ENCODE measurements at places on chromosomes 13 and 19.

- peak; percentile 29 for DNase-seq
Observed at GRCh38 chr19:19224852-19225494, 13.2 kb downstream of the NCAN start.

DNA sequence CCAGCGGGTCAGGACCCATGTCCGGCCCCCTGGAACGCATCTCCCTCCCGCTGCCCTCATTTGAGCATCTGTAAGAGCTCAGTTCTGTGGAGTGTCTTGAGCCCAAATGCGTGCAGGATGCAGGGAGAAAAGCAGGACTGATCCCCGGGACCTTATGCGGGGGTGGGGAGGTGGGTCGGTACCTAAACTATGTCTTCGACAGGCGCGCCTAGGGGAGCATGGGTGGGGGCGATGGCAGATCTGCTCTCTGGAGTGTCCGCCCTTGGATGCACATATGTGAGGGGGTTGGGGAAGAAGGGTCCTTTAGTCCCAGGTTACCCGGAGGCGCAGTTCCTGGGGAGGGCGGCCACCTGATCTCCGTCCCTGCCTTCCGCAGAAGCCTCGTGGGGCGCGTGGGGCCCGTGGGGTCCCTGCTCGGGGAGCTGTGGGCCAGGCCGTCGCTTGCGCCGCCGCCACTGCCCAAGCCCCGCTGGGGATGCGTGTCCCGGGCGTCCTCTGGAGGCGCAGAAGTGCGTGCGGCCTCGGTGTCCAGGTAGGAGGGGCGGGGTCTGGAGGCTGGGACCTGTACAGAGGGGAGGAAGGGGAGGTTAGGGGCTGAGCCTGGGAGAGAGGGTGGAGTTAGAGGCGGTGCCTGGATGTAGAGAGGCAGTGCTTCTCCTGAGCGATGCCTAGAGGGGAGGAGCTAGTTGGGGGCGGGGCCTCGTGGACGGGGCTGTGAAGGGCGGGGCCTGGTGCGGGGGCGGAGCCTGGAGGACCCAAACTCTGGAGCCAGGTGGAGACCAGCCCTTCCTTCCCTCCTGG is 2.9 kb downstream of the CILP2 start:
- peak; percentile 2 for DNase-seq

DNA sequence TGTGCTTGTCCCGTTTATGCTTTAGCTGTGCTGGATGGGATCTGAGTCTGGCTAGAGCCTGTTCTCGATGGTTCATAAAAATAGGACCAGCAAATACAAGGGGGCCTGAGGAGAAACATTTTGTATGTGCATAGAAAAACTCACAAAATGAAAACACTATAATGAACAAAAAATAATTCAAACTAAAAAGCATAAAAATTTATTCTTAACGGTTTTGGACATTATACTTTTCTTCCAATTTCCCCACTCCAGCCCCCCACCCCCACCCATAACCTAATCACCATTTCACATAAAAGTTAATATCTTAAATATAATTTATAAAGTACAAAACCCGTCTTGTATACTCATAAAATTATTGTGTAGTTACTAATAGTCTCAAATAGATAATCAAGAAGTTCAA is 93.7 kb downstream of the MYCBP2 start:
- no peak for DNase-seq

DNA sequence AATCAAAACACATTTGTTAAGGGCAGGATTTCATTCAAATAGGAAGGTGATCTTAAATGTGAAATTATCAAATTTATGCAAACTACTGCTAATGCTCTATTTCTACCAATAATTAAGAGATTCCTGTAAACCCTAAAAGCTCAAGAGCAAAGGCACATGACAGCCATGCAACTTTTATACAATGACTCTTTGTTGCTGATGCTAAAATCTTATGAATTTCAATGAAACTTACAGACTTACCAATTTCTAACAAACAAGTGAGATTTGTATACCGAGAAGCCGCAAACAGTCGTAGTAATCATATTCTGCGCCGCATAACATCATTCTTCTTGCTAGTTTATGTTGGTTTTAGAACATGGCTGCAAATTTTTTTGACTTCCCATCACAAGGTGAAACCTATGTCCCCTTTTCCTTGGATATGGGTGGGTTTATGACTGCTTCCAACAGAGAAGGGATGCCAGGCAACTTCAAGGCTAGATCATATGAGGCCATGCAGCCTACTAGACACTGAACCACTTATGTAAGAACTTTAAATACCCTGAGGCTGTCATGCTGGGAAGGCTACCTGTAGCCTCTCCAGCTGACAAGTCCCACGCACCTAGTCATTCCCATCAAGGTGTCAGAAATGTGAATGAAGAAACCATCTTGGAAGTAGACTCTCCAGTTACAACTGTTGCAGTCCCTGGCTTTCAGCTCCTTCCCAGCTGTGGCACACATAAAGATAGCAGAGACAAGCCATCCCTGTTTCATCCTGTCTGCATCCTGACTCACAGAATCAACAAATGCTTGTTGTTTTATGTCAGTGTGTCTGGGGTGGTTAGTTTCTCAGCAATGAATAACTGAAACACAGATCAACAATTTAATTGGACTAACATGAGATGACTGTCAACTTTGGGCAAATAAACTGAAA is 42.0 kb downstream of the LNX2 start:
- no peak for DNase-seq

DNA sequence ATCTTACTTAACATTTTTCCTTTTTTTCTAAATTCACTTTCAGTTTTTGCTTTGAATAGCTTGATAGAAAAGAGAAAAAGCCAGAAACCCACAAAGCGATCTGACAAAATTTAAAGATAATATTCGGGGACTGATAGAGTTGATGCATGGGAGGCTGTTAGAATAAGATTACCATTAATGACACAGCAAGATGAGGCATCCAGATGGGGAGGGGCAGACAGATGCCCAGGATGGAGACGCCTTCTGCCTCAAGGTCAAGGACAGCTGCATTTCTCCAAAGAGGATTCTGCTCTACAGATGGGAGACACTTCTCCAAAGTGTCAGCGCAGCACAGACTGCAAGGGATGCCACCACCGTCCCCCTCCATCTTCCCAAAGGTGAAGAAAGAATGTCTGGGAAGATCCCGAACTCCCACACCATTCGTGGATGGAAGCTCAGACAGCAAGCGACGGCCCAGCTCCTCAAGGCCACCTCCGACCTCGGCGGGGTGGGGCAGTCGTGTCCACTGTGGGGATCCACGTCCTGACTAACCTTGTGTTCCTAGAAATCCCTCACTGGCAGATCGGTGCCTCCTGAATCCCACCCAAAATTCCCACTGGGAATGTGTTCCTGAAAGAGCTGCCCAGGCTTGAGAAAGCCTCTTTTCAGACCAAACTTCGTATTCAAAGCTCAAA is 32.9 kb downstream of the NAXD start:
- DNase-seq = no peak

GRCh38 chr13:89852570-89852969 is 1494.9 kb upstream of the MIR17HG start:
- DNase-seq = no peak

DNA sequence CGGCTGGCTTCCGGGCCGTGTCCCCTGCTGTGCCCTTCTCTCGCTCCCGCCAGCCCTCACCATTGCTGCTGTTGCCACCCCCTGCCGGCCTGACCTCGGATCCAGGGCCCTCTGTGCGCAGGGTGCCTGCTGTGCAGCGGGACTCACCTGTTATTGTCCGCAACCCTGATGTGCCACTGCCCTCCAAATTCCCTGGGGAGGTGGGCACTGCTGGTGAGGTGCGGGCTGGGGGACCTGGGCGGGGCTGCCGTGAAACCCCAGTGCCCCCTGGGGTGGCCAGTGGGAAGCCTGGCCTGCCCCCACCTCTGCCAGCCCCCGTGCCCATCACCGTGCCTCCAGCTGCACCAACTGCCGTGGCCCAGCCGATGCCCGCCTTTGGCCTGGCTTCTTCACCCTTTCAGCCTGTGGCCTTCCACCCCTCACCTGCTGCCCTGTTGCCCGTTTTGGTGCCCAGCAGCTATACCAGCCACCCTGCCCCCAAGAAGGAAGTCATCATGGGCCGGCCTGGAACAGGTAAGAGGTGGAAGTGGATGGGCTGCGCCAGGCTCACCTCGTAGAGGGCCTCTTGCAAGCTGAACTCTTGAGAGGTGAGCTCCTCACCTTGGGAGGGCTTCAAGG is 5.1 kb downstream of the CIC start:
- DNase-seq = no peak

DNA sequence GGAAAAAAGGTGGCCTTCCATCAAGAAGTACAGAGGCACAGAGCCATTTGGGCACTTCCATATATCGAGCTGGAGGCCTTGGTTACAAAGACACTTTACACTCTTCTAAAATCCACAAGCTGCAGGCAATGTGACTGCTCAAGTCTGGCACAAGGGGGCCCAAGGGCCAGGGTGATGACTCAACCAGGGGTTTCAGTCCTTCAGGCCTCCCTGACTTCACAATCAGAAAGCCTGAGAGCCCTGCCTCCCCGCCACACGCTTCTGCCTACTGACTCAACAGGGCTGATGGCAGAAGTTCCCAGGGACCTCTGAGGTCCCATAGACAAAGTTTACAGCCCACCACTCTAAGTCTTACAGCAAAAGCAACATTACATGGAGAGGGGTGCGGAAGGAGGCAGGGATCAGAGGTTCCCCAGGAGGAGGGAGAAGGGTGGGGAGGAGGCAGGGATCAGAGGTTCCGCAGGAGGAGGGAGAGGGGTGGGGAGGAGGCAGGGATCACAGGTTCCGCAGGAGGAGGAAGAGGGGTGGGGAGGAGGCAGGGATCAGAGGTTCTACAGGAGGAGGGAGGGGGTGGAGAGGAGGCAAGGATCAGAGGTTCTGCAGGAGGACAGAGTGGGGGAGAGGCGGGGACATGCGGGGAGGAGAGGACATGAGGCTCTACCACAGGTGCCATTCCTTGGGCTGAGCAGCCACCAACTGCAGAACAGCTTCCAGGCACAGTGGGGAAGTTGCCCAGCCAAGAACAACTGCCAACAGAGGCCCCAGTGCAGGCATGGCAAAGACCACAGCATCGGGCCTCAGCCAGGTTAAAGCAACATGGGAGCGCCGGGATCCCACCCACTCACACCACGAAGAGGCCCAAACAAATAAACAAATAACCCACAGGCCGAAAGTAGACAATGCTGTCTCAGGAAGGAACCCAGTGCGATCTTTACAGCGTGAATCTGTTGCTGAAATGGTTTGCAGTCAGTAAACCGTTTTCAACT is 52.0 kb downstream of the SLC7A1 start:
- DNase-seq = no peak

- DNase-seq = peak; percentile 1
Observed at GRCh38 chr13:42047561-42048341, 697 bp upstream of the DGKH start.

GRCh38 chr19:11168568-11168967 is 13.0 kb upstream of the SPC24 start:
- DNase-seq = no peak

DNA sequence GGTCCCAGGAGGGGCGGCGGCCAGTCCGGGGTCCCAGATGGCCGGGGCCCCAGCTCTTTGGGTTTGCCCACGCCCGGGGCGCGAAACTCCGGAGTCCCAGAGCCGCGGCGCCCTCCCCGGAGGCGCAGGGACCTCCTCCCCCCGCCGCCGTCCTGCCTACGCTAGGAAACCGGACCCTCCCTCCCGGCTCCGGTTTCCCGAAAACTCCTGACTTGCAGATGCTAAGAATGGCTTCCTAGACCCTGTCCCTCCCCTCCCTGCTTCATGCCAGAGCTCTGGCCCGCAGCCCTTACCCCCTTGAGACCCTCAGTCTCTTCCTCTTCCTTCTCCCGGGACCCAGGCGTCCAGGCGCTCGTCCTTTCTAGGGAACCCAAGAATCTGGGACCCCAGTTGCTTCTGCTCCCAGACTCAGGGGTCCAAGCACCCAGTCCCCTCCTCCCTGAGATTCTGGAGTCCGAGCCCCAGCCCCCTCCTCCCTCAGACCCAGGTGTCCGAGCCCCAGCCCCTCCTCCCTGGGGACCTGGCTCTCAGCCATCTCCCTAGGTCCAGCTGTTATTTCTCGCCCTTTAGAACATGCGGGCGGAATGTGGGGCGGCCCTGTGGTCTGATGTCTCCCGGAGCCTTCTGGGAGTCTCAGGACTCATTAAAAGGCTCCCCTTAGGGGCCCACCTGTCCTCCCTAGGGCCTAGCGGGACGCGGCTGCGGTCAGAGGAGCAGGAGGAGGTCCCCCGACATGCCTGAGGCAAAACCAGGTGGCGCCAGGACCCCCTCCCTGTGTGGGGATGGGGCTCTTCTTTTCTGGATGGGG is at the start of gene MYBPC2:
Gene MYBPC2, plus strand, starts transcription at position 672 of the 808 bp plus-strand sequence. Its CDS starts 62 bp downstream, at position 734.
- no peak for DNase-seq

GRCh38 chr13:52980695-52981094 is 47.9 kb upstream of the OLFM4 start:
- no peak for DNase-seq

- no peak for DNase-seq
Observed at GRCh38 chr13:42153199-42154113, 105.0 kb downstream of the DGKH start.

DNA sequence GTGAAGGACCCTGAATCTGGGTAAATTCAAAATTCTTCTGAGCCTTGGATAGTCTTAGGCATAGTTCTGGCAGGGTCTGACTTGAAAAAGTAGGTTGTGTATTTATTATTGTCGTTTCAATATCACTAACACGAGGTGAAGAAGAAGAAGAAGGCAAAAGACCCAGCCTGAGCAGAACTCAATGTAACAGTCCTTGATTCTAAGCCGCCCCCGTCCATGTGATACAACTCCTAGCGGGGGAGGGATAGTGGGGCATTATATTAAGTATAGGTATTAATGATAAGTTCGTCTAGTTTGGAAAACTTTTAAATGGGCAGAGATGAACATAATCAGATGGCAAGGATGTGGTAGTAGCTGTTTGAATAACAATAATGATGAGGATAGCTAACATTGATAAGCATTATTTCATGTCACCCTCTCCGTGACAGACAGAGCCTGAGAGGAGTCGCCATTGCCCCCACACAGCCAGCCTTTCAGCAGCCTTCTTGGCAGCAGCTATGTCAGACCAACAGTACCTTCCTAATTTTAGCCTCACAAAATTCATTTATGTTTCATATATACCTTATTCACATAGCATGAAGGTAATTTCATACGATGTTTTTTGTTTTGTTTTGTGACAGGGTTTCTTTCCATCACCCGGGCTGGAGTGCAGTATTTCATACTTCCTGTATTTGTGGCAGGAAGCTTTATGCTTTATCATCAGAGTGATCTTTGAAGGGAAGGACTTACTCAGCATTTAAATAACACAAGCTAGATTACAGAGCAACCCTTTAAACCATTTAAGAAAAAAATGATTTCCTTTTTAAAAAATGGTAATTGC is 64.4 kb upstream of the NPAS1 start:
- no peak for DNase-seq

- DNase-seq = no peak
Observed at GRCh38 chr13:42239161-42239560, 32.8 kb upstream of the AKAP11 start.

- no peak for DNase-seq
Observed at GRCh38 chr19:13134626-13135025, 15.5 kb downstream of the STX10 start.
